ENCODE measurements at places on chromosomes 7 and 10. TPM values are rescaled to one million over a fixed set of nuclear protein-coding genes. Genes with fewer than 3 reads are reported as not detected.

The CPA2 gene
- total RNA-seq: not detected

The OR6B1 gene
- not detected for total RNA-seq

The NKX1-2 gene
- total RNA-seq: not detected

The MCM10 gene
- total RNA-seq: 12.2 TPM

The PANK1 gene
- 2.3 TPM for total RNA-seq

The STEAP4 gene
- total RNA-seq: not detected
